ENCODE measurements at places on chromosomes 6 and 20.

DNA sequence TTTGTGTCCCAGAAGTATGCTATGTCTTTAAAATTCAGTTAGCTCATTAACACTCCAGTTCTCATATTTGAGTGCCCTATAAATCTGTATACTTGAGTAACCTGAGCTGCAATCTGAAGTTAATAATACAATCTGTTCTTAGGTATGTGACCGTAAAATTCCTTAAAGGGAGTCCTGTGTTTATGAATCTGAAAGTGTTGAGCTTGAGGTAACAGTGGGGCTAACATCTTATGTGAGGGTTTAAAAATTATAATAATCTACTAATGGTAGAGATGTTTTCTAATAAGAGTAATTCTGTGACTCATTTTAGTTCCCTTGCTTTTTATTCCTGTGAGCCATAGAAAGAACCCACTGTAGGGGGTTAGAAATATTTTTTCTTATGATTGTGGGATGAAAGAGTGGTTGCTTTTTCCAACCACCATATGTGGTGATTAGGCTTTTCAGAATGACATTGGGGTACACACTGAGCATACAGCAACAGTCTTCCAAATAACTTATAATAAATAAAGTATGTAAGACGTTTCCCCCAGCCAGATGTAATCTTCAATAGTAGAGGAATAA lies 121.2 kb downstream of the BCKDHB start:
- DNase-seq, result no peak

DNA sequence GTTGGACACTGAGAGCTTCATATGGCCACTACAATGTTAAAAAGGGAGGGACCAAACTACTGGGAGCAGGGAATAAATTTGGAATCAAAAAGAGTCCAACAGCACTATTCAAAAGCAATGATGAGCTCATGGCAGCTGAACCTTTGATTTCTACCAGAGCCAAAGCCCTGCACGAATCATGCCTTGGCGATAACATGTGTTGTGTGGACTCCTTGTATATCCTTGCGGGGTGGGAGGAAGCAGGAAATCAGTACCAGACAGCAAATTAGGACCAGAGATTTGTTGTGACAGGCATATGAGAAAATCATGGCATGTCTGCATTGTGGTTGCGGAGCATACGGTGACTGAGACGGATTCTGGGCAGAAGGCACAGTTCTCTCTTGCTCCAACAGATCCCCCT lies 85.6 kb upstream of the EMILIN3 start:
- no peak for DNase-seq

DNA sequence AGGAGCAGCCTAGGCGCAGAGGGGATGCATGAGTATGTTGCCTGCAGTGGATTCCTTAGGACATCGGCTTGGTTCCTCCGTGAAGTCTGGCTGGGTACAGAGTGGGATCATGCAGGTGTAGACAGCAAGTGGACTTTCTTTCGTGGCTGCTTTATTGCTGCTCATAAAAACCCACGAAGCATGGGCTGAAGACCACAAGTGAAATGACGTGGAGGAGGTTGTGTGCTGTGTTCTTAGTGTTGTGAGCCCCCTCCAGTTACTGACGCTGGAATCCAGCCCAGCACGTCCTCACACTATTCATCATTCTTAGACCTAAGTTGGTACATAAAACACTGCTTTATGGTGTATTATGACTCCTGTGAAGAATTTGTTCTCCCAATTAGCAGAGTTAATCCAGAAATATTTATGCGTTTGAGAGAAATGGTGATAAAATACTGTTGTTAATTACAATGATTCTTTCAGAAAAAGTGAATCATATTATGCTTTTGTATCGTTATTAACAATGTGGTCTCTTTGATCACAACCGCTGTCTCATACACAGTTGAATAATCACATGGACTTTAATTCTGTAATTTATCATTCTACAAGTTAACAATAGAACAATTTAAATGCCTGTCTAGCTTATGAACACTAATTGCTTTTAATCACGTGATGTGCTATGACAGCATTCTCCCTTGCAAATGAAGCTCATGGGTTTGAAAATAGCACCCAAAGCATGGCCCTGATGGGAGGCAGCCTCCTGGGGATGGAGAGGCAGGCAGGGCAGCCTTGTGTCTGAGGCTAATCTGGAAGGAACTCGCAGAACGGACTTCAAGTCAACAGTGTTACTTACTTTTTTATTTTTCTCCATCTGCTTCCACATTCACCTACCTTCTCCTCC lies 233.9 kb upstream of the SYNDIG1 start:
- DNase-seq, result no peak

DNA sequence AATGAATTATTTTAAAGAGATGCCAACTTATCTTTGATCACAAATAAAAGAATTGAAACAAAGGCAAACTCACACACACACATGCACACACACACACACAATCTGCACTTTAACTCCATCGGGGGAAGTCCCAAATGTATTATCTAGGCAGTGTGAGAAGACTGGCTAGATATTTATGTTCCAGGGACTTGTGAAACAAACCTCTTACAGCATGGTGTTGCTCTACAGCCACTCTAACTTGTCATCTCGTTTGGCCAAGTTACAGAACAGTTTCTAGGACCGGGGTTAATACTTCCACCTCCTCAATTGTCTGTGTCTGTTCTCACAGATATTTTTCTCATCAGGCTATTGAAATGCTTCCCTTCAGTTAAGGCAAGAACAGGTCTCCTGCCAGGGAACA lies 855.0 kb downstream of the EPHA7 start:
- DNase-seq, result no peak

- no peak for DNase-seq
Measured at GRCh38 chr20:53238121-53238660, 266.0 kb downstream of the TSHZ2 start.

- peak; percentile 91 for DNase-seq
Measured at GRCh38 chr6:52407467-52407866, 12.7 kb upstream of the EFHC1 start.

DNA sequence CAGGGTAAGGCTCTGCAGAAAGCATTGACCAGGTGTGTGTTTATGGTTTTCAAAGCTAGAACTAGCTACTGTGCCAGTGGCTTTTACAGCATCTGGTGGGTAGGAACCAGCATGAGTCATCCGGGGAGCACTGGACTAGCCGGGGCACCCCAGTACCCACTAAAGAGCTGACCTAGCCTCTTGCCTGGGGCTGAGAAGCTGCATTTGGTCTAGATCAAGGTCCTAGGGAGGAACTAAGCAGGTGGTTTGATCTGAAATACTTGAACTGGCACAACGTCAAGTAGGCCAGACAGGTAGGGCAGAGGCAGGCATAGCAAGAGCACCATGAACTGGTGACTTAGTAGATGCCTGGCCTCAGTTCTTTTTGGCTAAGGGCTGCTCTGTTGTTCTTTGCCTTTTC lies 109.8 kb upstream of the PTPRK start:
- DNase-seq, result no peak

DNA sequence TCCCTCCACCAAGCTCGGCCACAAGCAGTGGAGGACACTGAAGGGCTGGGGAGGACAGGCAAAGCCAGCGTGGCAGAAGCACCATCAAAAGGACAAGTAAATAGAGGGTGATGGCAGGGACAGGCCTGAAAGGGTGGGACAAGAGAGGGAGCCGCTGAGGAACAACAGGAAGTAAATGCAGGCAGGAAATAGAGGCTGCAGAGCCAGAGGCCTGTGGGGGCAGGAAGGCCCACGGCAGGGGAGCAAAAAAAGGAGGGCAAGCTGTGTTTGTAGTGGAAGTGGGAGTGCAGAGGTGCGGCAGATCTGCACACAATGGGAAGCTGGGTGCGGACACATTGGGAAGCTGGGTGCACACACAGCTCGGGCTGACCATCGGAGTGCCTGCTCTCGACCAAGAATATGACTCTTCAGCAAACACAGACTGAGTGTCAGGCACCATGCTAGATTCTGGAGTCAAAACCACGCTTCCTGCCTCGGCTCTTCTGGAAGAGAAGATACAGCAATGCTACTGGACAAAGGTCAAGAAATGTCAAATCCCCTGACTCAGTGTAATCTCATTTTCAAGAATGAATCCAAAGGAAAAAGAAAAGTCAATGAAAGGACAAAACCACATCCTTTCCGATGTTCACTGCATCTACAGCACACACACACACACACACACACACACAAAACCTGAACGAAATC lies 40.4 kb upstream of the RAB22A start:
- DNase-seq, result no peak

DNA sequence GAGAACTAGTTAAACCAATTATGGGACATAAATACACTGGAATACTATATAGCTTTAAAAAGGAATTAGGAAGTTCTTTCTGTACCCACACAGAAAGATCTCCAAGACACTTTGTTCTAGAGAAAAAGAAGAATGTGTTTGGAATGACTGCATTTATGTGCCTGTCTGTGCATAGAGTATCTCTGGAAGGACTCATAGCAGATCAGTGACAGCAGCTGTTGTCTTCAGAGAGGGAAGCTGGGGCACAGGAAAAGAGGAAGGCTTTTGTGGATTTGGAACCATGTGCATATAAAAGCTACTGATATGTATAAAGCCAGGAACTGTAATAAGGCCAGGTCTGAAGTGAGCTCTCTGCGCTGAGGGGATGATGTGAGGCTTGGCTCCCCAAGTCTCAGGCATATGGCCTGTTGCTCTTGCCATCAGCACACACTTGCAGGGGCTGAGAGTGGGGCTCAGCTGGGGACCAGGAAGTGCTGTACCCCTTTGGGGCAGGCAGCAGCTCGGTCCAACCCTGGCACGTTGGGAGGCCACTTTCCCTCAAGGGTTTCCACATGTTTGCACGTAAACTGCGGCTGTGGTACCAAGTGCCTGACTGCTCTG lies 31.8 kb upstream of the CCDC167 start:
- no peak for DNase-seq

- no peak for DNase-seq
Measured at GRCh38 chr20:48209102-48209501, 423.8 kb upstream of the SULF2 start.

- no peak for DNase-seq
Measured at GRCh38 chr6:162705736-162706135, 21.8 kb downstream of the PRKN start.

DNA sequence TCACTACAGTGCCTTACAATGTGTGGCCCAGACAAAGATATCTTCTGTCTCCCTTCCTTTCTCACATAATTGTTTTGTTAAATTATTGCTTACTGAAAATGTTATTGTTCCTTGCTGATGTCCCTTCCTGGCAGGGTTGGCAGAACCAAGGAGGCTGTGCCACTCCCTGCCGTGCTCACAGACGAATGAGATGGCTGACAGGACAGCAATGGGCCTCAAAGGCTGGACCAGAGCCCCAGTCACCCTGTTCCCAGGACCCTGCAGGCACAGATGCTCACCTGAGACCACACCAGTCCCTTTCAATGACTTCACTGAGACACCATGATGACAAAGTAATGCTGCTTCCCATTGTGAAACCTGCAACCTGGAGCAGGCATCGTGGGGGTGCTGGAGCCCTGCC lies 375.1 kb downstream of the HACE1 start:
- DNase-seq, result no peak

GRCh38 chr6:33609528-33609927 lies 11.6 kb upstream of the ITPR3 start:
- DNase-seq, result no peak

DNA sequence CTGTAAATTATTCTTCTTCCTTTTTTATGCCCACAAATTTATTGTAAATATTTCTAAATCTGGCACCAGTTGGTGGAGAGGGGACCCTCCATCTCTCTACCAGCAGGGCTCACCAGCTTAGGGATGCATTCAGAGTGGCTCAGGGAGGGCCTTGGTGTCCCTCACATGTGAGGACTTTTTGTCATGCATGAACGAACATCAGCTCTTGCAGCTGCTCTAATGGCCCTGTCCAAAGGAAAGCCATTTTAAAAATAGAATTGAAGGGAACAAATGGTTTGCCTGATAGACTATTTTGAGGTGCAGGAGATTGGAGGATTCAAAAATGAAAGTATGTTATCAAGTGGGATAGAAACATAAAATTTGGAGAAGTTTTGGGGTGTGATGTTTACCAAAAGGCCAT lies 37.5 kb upstream of the KLHL31 start:
- no peak for DNase-seq

DNA sequence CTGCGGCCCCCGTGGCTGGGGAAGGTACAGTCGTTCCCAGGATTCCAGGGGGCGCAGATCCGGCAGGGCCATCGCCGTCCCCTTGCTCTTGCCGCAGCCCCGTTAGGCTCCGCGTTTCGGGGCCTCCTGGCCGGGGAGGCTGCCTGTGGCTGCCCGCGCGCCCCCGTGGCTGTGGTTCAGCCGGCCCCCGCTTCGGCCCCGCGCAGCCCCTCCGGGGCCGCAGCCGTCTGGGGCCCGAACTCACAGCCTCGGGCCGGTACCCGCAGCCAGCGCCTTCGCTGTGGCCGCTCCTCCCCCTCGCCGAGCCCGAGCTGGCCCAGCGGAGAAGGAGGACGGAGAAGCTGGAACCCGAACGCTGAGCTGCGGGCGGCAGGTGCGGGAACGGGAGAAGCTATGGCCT lies 1826.9 kb upstream of the DEFB115 start:
- DNase-seq, result no peak

GRCh38 chr6:1020133-1020532 lies 291.8 kb upstream of the FOXQ1 start:
- DNase-seq, result no peak

GRCh38 chr6:79277109-79277508 lies 42.6 kb upstream of the HMGN3 start:
- DNase-seq, result no peak

DNA sequence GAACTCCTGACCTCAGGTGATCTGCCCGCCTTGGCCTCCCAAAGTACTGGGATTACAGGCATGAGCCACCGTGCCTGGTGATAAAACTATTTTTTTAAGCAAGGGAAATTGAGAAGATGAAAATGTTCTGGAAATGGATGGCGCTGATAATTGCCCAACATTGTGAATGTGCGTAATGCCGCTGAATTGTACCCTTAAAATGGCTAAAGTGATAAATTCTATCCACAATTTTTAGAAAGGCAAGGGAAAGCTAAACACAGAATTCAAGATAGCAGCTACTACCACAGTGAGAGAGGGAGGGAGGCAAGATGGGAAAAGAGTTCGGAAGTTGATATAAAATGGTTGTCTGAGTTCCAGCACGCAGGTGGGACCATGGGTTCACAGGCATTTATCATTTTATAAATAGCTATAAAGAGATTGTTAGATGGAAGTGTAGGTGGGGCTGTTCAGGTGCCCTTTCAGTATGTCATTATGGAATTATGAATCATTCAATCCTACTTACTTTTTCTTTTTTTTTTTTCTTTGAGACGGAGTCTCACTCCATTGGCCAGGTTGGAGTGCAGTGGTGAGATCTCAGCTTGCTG lies 8.3 kb downstream of the RIPOR3 start:
- DNase-seq, result no peak

GRCh38 chr6:124069230-124069950 lies 265.7 kb downstream of the NKAIN2 start:
- no peak for DNase-seq

Data from COLO829 (cell line).